ENCODE measurements at places on chromosomes 5 and 9.
A peak's percentile ranks its signal among the peaks of the same experiment; 100 is the strongest.

GRCh38 chr9:130187523-130187846 is 15.3 kb downstream of the NCS1 start:
- no peak for DNase-seq

DNA sequence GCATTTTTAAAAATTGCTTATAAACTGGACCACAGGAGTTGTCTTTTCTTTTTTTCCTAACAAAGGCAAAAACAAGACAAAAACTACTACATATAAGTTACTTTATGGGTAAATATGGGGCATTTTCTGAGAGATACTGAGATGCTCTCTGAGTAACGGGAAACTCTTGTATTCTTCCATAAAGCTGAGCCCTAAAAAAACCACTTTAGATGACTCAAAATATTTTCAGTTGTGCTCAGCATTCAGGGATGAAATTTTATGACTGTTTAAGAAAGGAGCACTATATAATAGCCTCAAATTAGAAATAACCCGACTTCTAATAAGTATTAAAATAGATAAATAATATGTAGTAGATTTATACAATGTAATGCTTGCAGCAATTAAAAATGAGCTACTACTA is 644.5 kb downstream of the KCTD16 start:
- DNase-seq, result no peak

DNA sequence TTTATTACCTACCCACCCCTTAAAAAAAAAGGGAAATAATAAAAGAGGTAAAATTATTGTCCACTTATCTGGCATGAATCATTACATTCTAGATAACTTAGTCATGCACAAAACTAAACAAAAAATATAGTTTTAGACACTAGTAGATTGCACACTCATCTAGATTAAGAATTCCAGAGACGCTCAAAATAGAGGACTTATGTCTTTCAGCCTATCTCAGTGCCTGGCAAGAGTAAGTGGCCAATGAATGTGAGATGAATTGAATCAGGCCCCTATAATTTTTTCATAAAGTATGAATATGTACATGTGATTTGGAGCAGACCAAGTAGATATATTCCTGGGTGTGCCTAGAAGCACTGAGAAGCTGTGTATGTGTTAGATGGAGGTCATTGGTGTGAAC is 2.0 kb upstream of the RXFP3 start:
- no peak for DNase-seq

- no peak for DNase-seq
These were observed 477.0 kb downstream of the CCDC171 start for GRCh38 chr9:16029796-16030363.

GRCh38 chr5:132819468-132819867 is 6.4 kb downstream of the SOWAHA start:
- DNase-seq, result no peak

DNA sequence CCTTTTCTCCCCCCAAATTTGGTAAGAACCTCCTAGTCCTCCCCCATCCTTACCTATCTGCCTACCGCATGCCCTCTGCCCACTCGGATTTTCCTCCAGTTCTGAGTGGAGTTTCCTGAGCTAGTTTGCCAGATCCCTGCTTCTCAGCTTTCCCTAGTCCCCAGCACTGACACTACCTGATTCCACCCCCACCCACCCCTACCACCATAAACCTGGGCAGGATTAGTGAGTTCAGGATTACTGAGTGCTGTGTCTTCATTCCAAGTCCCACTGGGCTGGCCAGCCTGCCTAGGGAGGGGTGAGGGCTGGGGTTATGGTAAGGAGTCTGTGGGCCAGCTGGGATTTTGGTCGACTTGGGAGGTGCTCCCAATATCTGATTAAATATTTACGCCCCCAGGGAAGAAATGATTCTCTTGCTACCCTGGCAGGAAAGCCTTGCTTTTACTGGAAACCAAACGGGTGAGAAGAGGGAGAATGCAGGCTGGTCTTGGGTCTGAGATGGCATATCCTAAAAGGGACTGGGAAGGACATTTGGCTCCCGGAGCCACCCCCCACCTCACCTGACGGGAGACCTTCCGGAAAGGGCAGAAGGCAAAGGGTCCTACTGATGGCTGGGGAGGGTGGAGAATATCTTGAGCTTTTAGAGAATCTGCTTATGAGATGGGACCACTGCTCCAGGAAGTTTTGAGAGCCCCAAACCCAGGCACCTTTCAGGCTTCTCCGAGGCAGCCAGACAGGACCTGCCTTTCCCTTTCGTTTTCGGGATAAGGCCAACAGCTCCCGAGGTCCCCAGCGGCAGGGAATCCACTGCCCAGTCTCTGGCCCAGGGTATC is 3.7 kb downstream of the PITX1 start:
- no peak for DNase-seq

DNA sequence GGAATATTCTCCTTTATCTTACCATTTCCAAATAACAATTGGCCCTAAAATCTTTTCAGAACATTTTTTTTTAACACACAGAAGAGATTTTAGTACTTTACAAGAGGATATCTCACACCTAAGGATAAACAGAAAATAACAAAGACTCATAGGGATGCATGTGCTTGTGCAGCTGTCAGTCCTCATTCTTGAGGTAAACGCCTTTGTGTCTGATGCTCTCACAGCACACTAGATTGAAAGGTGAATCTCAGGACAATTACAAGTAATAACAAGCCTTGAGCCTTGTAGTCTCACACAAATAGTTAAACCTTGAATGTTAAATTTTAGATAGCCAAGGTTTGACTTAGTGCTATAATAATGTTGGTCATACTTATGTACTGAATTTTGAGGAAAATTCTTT is 439.2 kb downstream of the PTPRD start:
- DNase-seq, result no peak

- DNase-seq, result no peak
These were observed 56.6 kb downstream of the ELAVL2 start for GRCh38 chr9:23769307-23769935.

DNA sequence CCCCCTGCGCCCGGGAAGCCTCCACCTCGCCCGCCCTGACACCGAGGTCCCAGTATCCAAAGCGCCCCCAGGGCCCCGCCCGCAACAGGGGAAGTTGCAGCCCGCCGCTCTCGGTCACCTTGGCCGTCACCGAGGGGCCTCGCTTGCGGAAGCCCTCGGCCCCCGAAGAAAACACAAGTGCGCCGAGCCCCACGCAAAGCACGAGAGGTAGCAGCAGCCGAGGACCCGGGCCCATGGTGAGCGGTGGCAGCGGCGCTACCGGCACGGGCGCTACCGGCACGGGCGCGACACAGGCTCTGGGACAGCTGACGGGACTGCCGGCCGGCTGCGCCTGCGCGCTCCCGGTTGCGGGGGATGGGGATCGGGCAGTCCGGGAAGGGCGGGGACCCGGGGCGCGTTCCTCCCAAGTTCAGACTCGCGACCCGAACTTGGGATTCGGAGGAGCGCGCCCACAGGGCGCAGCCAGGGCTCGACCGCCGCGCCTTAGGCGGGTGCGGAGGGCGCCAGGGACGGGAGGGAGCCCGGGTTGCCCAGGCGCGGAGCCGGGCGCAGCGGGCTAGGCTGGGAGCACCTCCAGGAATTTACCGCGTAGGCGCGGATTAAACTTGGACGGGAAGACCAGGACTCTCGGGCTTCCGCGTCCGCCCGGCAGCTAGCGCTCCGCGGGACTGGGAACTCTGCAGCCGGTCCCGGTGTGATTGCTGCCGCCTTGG is at the start of gene PPIC:
Gene PPIC, minus strand, starts transcription at position 335 of the 713 bp plus-strand sequence. Its CDS starts 100 bp downstream, at position 235.
- DNase-seq, result peak; percentile 16

DNA sequence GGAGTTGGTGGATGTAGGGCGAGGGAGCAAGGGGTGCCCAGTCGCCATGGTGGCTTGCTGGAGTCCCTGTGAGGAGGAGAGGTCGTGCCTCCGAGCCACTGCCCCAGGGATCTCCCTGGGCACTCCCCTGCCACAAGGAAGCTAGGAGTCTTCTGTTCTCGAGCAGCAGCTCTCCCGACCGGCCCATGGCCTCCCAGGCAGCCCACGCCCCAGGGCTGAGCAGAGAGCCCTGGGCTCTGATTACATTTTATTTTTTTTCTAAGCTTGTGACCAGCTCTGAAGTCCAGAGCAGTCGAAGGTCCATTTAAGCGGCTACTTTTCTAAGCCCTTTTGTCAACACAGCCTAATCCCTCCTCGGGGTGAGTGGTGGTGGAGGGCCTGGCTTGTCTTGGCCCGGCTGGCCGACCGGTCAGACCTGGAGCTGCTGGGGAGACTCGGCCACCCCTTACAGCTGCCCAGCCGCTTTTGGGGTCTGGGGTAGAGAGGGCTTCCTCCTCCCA is 2.1 kb downstream of the RXRA start:
- DNase-seq, result no peak

- no peak for DNase-seq
These were observed 1724.3 kb upstream of the C9orf72 start for GRCh38 chr9:29297592-29297991.

GRCh38 chr5:115439639-115440038 is 104.9 kb downstream of the FEM1C start:
- DNase-seq, result no peak

DNA sequence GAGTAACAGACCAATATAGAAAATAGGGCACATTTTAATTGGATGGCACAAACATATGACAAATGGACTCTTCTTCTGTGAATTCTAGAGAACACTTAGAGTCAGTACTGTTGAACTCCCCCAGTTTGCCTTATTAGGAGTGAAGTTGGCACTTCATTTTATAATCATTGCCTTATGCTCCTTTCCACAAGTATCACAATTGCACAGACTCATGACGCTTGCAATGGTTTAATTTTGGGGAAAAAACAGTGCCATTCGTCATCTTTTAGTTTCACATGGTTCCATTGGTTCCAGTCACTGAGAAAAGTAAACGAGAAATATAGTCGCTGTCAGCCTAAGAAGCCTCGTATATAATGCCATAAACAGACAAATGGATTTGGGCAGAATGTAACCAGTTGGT is 71.2 kb downstream of the LURAP1L start:
- no peak for DNase-seq

DNA sequence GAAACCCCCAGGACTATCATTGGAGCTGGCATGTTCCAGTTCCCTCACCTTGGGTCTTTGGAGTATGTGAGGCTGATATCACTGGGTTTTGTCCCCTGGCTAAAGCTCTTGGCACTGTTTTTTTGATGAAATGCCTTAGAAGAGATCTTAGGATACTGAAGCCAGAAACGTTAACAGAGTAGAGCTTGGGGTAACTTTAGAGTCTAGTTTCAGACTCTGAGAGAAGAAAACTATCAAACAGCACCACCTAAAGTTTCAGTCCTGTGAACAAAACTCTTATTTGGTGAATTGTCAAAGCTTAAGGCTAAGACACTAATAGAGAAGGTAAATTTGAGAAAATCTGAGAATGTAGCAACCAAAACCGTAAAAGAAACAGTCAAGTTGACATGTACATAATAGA is 111.7 kb upstream of the PUM3 start:
- no peak for DNase-seq

DNA sequence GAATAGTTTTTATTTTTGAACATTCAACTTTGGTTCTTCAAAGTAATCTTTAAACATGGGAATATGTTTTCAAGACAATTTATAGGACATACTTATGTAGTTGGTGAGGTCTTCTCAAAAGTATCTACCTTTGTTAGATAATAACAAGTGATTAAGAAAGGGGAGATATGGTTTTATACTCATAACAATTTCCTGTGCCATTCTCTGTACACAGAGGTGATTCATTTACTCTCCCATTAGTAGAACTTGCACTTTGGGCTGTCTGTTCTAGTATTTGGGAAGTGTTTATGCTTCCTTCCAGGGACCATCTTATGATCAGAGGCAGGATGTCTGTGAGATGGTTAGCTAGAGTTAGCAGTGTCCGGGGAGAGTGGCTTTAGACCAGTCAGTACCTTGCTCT is 15.2 kb downstream of the LSM11 start:
- no peak for DNase-seq

GRCh38 chr5:1865948-1866347 is 16.8 kb downstream of the IRX4 start:
- DNase-seq, result no peak

DNA sequence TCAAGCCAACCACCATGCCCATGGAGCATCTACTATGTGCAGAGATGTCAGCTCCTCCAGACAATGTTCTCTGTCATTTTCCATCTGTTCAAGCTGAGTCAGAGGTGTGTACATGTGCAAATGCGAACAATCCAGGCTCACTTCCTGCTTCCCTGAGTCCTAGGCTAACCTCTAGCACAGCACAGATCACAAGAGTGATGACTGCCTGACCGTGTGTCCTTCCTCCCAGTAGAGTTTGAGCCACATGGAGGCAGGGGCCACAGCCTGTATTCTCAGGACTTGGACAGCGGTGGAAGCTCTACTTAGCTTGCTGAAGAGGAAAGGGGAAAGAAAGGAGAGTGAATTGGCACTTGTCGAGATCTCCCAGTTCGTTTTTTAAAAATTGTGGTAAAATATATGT is 87.2 kb downstream of the KCNIP1 start:
- DNase-seq, result no peak

DNA sequence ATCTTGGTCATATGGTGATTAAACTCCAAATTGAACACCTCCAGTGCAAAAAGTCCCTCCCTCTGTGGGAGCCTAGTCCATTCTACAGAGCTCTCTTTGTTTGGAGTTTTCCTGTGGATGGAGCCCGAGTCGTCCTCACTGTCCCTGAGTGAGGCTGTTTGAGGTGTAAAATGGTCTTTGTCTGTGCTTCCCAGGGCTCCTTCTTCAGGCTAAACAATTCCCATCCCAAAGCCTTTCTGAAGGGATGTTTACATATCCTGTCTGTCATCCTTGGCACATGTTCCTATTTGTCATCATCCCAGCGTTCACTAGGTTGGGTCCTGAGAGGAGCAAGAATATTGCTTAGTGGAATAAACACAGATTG is 68.9 kb downstream of the COL27A1 start:
- DNase-seq, result no peak

GRCh38 chr5:163993126-163993525 is 487.7 kb downstream of the MAT2B start:
- DNase-seq, result no peak

GRCh38 chr9:99012957-99013512 is 69.3 kb downstream of the COL15A1 start:
- no peak for DNase-seq

DNA sequence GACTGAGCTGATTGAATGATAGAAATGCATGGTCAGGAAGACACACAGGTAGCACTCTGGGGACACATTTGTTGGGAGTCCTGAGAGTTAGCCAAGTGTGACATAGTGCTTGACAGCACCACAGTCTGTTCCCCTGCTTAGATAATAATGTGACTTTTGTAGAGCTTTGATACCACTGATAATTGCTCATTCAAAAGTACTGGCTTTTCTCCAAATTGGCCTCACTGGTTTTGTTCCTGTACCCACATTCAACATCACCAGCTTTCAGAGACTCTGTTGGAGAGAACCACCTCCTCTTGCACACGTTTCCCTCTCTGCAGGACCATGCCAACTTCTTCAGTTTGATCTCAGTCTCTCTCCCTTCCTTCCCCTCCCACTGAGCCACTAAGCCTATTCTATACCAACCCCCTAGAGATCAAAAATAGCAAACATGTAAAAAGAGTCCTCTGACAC is 52.5 kb upstream of the IL7R start:
- no peak for DNase-seq

DNA sequence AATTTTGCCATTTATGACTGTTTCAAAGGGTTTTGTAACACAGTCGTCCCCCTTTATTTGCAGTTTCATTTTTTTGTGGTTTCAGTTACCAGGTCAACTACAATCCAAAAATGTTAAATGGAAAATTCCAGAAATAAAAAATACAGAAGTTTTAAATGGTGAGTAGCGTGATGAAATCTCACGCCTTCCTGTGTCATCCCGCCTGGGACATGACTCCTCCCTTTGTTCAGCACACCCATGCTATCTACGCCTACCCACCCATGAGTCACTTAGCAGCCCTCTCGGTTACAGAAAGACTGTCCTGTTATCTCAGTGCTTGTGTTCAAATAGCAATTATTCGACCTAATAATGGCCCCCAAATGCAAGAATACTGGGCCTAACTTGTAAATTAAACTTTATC is 765.3 kb upstream of the ADAMTS16 start:
- DNase-seq, result no peak

GRCh38 chr5:71960195-71960594 is 147.1 kb upstream of the MAP1B start:
- no peak for DNase-seq
